ENCODE measurements at places on chromosomes 2 and 18. TPM values are rescaled to one million over a fixed set of nuclear protein-coding genes. Genes with fewer than 3 reads are reported as not detected.

POTEJ gene
- not detected for total RNA-seq

PRSS56 gene
- total RNA-seq = not detected

LIPG gene
- total RNA-seq = not detected

KCNE4 gene
- total RNA-seq = not detected

TXNL1 gene
- total RNA-seq = 45.6 TPM

GRCh38 chr2:29879456-29879855 lies 41.9 kb downstream of the ALK start:
- no peaks in the 10 kb centered on the region for H3K36me3 ChIP-seq
- H3K27me3 ChIP-seq = peaks cover 12% of the 10 kb centered on the region

DNA sequence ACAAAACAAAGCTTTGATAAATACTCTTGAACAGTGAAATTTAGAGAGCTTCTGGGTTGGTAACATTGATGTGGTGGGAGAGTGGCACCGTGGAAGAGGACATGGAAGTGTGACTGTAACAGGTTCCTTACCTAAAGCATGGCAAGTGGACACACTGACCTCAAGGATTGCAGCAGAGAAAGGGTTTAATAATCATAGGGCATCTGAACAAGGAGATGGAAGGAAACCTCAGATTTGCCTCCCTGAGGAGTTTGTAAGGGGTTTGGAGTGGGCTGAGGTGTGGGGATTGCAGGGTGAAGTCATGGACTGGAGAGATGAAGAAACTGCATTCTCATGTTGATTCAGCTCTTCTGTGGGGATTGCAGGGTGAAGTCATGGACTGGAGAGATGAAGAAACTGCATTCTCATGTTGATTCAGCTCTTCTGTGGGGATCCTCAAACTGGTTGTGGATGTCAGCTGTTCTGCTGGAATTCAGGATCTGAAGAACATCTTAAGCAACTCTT lies 83.8 kb upstream of the TLK1 start:
- no peak for DNase-seq
- peaks cover 26% of the 10 kb centered on the region for H3K4me1 ChIP-seq
- no peak overlapping the region for H3K4me3 ChIP-seq
- no peak overlapping the region for H3K27ac ChIP-seq
- peaks cover 7% of the 10 kb centered on the region for H3K36me3 ChIP-seq

GRCh38 chr2:23861952-23862351 lies 65.0 kb downstream of the ATAD2B start:
- H3K4me3 ChIP-seq = no peak overlapping the region
- peaks cover 4% of the 10 kb centered on the region for H3K36me3 ChIP-seq
- no peak overlapping the region for H3K27ac ChIP-seq
- no peaks in the 10 kb centered on the region for H3K27me3 ChIP-seq

DNA sequence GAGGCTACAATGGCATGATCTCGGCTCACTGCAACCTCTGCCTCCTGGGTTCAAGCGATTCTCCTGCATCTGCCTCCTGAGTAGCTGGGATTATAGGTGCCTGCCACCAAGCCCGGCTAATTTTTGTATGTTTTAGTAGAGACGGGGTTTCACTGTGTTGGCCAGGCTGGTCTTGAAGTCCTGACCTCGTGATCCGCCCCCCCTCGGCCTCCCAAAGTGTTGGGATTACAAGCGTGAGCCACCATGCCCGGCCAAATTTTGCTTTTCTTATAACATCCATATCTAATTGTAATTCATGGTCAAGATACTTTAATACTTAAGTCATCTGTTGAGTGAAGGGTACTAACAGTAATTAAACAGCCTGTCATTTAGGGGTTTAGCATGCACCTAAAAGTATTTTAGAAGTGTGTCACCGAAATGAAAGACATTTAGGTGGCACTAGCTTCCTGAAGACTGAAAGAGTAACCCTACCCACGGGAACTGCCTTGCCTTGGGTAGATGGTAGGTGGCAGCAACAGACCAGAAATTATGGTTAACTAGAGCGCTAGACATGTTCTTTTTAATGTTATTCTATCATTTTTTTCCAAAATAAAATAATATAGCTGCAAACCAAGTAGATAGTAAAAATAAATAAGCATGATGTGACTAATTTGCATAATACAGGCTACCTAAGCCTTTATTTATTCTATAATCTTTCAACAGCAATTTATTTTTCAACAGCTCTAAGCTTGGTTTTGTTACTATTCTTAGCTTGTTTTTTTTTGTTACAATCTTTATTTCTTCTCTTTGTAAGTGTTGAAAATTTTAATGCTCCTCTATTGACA lies 8.6 kb upstream of the ACYP2 start:
- no peak overlapping the region for H3K4me3 ChIP-seq
- no peaks in the 10 kb centered on the region for H3K36me3 ChIP-seq
- DNase-seq = peak; percentile 57

GRCh38 chr18:74228312-74228711 lies 63.5 kb downstream of the CYB5A start:
- H3K27ac ChIP-seq = no peak overlapping the region
- DNase-seq = no peak
- H3K36me3 ChIP-seq = no peaks in the 10 kb centered on the region
- H3K27me3 ChIP-seq = peaks cover 2% of the 10 kb centered on the region
- H3K4me3 ChIP-seq = no peak overlapping the region

GRCh38 chr2:229873123-229873581 lies 48.7 kb downstream of the TRIP12 start:
- H3K27me3 ChIP-seq = no peaks in the 10 kb centered on the region
- no peak for DNase-seq
- H3K4me1 ChIP-seq = peaks cover 69% of the 10 kb centered on the region

GRCh38 chr2:127057371-127058245 lies 49.3 kb downstream of the BIN1 start:
- peaks cover 4% of the 10 kb centered on the region for H3K4me1 ChIP-seq
- peak; percentile 54 for DNase-seq
- no peaks in the 10 kb centered on the region for H3K27me3 ChIP-seq
- H3K4me3 ChIP-seq = no peak overlapping the region
- H3K27ac ChIP-seq = peak overlapping the region; percentile 77

DNA sequence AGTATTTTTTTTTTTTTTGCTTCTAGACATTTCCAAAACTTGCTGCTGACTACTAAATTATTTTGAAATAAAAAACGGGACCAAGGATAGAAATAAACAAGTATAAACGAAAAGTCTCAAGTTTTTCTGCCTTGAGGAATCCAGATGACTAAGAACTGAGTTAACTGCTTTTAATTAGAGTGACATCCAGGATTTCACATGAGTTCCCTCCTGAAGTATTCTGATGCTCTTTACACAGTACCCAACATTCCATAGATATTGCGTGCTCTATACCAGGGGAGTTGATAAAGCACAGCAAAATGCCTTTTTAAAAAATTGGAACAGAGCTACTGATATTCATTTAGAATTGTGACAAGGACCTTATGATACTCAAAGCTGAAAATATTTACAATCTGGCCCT lies 618.0 kb downstream of the CCDC85A start:
- H3K4me1 ChIP-seq = no peaks in the 10 kb centered on the region
- H3K27me3 ChIP-seq = no peaks in the 10 kb centered on the region
- no peak overlapping the region for H3K4me3 ChIP-seq

DNA sequence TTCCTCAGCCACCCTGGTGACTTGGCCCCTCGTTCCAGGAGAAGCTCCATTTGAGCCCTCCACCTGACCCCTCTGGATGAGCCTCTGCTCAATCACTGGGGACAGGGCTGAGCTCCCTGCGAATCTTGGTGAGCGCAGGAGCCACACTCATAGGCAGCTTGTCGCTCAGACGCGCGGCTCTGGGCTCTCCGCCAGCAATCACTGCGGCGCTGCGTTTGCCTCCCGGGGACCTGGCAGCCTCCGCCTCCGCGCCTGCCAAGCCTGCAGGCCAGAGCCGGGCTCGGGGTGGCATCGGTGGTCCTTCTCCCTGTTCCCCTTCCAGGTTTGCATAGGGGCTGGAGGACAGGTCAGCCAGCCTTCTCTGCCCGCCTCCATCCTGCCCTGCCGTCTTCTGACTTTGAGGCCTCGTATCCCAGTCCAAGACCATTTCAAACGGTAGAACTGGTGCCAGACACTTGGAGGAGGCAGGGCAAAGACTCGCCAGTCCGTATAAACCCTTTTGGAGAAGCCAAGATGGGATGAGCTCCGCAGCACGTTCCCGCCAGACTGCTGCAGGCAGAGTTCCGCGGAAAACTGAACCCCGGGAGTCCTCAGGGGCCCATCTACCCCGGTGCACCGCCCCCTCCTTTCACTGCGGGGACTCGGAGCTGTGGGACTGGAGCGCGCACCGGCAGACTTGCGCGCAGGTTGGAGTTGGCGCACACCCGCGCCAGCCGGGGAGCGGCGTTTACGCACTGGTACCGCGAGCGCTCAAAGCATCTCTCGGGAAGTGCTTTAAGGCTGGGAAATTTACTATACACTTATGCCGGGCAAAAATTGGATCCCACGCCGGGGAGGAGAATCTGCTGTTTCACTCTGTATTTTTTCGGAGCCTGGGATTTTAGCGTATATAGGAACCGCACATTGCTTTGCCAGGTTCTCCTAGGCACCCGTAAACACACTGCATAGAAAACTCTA lies 1.1 kb upstream of the TACR1 start:
- H3K4me3 ChIP-seq = no peak overlapping the region
- no peak for DNase-seq
- peaks cover 58% of the 10 kb centered on the region for H3K27me3 ChIP-seq
- H3K36me3 ChIP-seq = peaks cover 2% of the 10 kb centered on the region
- peaks cover 2% of the 10 kb centered on the region for H3K4me1 ChIP-seq
- H3K27ac ChIP-seq = no peak overlapping the region

GRCh38 chr2:26968001-26968400 lies 2.4 kb upstream of the MAPRE3 start:
- peak overlapping the region; percentile 77 for H3K27ac ChIP-seq
- H3K27me3 ChIP-seq = peaks cover 15% of the 10 kb centered on the region
- no peaks in the 10 kb centered on the region for H3K36me3 ChIP-seq

- no peak overlapping the region for H3K27ac ChIP-seq
- no peaks in the 10 kb centered on the region for H3K27me3 ChIP-seq
- no peak for DNase-seq
Observed at GRCh38 chr2:117953231-117953630, 60.6 kb downstream of the CCDC93 start.
